Heart right ventricle (tissue), 16 donors: ENCODE measurements at places on chromosomes 1 and 21.

DNA sequence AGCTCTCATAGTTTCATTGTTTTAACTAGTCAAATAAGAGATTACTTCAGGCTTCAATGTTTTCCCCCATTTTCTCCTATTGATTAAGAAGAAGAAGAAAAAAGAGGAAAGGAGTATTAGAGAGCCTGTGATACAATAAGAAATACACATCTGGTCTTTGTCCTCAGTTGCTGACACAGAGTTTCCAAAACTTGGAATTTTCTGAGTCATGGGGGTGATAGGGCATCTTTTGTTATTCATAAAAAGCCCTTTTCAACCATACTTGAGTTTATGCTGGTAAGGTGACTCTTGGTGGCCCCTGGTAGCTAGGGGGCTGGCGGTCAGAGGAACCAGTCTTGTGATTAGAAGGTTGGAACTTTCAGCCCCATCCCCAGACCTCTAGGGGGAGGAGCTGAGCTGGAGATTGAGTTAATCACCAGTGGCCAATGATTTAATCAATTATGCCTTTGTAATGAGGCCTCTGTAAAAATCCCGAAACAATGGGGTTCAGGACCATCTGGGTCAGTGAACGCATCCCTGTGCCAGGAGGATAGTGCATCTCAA, 28.9 kb upstream of the KLF18 start:
- DNase-seq, result no peak

GRCh38 chr1:25773441-25774125, 26.4 kb upstream of the SELENON start:
- DNase-seq, result no peak

DNA sequence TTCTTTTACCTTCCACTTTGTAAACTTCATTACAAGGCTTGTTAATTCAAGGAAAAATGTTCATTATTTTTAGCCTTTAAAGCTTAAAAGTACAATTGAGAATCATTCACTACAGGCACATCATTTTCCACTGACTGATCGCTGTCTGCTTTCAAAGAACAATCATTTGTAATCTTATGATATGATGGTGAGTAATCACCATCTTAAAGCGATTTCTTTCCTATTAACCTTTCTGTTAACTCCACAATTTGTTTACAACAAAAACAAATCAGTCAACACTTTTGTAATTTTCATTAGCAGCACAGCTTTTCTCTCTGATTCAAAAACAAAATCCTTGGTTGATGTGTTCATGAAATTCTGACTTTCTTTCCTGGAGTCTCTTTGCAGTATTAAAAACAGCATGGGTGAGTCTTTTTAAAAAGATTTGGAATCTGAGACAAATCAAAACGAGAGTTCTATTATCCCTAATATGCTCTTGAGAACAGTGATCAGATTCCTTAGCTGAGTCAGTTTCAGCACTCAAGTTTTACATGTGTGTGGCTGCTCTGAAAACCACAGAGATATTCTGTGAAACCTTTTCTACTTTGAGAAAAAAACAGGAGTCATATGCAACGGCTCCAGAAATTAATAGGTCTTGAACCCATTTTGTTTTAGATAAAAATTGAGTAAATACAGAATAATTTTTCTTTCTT, 145.8 kb upstream of the TMPRSS15 start:
- no peak for DNase-seq

GRCh38 chr1:180003026-180003695, 48.6 kb downstream of the CEP350 start:
- no peak for DNase-seq

- no peak for DNase-seq
Measured at GRCh38 chr1:20505488-20505887, 2.5 kb downstream of the MUL1 start.
